Caudate nucleus (tissue), 63 donors: ENCODE measurements at places on chromosomes 7 and 10.

DNA sequence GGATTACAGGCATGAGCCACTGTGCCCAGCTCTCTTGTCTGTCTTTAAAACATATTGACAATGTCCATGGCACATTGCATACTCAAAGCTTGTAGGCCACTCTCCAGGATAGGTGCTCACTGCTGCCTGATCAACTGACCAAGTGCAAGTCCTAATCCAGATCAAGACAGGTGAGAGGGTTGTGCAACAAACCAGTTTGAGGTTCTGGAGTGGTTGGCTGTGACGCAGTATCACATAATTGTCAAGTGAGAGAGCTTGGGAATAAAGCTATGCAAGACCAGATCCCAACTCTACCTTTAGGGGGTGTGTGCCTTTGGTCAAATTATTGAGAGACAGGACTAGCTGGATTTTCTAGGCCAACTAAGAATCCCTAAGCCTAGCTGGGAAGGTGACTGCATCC lies 43.0 kb upstream of the OPN4 start:
- no peak for DNase-seq

DNA sequence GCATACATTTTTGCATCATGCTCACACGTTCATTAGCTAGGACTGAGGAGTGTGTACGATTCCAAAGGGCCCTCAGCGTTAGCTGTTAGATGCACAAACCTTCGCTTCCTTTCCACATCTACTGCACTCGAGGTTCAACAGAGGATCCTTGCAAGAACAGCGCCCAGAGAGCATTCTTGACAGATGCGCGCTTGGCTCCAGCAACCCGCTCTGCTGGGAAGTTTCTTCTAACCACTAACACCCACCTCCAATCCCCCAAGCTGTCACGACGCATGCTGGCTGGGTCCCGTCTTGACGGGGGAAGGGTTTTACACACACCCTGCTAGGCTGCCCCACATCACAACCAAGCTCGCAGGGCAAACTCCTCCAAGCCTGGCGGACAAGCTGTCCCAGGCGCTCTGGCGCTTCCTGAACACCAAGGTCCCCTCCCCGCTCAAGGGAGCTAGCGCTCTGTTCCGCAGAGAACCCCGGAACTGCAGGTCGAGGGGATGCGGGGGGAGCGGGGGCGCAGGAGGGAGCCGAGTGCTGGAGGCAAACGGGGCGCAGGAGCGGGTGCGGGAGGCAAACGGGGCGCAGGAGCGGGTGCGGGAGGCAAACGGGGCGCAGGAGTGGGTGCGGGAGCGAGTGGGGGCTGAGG lies 653 bp upstream of the ADRB1 start:
- peak; percentile 37 for DNase-seq

DNA sequence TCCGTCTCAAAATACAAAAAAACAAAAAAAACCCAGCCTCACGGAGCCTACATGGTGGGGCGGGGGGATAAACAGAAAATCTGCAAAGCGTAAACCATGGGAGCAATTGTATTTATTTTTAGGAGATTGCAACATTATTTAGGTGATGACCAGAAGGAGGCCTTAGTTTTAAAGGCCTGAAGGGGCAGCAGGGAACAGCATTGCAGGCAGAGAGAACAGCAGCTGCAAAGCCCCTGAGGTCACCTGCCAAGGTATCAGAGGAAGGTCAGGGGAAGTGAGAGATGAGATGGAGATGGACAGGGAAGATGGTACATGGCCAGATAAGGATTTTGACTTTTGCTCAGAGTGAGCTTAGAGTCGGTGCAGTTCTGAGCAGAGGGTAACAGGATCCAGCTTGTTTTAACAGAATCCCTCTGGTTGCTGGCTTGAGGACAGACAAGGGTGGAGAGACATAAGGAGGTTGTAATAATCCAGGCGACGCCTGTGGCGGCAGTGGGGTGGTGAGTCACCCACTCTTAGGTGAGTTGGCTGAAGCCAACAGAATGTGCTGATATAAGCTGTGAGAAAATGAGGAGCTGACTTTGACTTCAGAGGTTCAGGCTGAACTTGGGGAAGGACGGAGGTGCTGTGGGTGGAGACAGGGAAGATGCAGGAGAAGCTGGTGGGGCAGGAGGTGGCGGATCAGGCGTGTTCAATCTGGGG lies 82.3 kb upstream of the GTF2I start:
- no peak for DNase-seq

DNA sequence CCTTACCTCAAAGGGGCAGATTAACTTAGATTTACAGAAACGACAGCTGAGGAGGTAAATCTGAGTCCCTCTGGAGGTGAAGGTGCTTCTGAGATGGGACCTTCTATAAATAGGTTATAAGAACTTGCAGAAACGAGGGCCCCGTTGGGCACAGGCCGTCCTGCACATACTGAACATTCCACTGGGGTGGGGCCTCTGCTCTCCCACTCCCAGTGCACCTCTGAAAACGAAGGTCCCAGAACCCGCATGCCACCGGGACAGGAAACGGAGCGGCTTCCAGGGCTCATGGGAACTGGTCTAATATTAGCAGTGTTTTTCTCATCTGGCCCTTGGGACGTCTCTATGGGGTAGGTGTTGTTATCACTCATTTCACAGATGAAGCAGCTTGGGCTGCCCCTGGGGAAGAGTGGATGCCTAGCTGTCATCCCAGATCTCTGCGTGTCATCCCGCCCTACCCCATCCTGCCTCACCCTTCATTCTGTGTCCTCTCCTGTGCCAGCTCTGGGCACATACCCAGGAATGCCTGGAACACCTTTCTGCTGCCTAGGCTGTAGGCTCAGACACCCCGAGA lies 19.6 kb downstream of the C10orf62 start:
- no peak for DNase-seq

DNA sequence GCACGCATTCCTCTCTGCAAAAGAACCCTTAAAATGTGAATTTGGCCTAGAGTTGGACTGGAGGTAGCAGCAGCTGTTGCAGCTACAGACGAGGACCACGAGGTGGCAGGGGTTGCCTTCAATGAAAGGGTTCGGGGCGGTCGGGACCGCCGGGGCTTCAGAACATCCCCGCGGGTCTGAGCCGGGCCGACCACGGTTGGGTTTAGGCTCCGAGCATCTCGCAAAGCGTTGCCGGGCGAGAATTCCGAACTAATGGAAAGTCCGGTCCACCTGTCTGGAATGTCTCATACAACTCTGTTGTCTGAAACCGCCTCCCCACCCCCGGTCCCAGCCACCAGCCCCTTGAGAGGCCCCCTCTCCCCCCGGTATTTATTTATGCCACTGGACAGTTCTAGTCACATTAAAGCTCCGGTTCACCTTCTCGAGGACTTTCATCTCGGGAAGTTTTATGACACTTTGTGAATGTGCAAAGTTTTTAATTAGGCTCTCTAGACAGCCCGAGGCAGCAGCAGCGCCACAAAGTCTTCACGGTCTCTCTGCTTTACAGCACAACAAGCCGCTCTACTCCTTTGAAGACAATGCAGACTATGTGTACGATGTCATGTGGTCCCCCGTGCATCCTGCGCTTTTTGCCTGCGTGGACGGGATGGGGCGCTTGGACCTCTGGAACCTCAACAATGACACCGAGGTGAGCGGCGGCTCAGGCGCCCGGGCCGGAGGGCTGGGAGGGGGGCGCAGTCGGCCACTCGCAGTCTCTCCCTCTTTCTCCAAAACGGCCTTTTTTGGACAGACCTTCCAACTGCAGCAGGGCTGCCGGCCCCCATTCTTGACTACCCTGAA lies 246.2 kb downstream of the SLC25A13 start:
- DNase-seq, result peak; percentile 64

- DNase-seq, result no peak
These were observed 5.4 kb upstream of the NUB1 start for GRCh38 chr7:151336027-151336708.

DNA sequence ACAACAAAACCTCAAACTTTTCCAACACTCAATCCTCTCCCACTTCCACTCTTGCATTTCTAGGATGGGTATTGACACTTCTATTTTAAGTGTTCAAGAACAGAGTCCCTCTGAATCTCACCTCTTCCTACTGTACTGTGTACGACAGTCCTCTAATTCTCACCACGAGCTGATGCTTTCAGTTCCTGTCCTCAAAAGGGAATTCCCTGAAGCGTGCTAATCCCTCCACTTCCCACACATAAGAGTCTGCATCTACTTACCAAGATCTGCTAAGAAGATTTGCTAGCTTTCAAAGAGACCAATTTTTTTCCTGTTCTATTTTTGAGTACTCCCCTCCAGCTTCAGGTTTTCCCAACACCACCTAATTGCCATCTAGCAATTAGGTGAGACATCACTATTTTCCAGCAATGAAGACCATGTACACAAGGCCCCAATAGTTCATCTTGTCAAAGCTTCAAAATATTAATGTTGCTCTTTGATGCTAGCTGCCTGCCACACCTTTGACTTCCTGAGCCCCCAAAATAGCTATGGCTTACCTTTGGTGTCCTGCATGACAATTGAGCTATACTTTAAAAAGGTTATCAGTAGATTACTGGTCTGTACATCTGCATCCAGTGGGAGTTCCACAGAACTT lies 54.4 kb downstream of the ARMH3 start:
- DNase-seq, result no peak

DNA sequence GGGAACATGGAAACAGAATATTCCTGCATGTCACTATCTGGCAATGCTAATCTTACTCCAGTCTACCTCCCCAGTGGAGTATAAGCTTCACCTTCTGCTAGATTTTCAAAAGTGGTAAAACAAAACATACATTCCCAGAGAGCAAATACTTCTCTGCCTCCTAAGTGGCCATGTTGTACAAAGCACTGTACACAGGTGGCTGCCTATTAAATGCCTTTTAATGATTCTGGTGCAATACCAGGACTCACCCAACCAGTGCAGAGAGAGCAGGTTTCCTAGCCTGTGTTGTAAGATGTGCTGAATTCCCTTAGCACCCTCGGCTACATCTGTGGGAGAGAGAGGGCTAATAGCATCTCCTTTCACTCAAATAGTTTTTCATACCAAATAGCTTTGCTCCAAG lies 684.3 kb upstream of the NRP1 start:
- no peak for DNase-seq

- no peak for DNase-seq
These were observed 16.3 kb downstream of the SLC13A1 start for GRCh38 chr7:123183431-123183830.

DNA sequence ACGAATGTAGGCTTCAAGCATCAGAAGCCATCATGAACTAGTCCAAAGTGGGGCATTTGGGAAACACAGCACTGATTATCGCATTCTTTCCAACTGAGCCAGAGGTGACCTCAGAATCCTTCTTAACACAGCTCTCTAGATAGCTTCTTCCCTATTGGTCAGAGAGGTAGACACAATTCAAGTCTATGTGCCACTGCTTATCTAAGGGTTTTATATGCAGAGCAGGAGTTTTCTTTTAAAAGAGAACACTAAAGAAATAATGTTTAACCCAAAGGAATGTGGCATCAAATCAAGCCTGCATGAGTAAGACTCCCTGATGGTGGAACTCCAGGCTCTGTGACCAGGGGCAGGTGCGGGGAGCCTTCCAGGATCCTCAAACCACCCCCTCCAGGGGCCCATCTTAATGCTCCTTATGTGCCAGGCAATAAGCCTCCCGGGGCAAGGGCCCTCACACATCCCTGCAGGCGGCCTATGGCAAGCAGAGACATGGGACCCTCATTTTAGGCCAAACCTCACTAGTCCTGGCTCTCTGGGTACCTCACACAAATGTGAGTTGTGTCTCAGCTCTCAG lies 13.8 kb downstream of the HSPA12A start:
- DNase-seq, result no peak

GRCh38 chr7:131210618-131211017 lies 117.1 kb upstream of the MKLN1 start:
- no peak for DNase-seq

DNA sequence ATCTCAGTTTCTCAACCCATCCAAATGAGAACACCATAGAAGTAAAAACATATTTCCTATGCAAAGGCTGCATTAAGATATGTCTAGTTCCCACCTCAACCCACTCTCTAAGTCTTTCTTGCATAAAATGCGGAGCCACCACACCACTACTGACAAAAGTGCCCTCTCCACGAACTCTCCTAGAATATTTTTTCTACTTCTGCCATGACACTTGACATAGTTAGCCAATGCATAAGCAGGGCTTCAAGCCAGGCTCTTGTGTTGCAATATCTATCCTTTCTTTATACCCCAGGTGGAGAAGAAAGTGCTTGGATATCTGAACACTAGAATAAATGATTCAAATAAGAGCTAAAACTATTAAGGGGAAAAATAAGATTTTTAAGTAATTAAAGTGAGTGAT lies 465.2 kb downstream of the NRG3 start:
- DNase-seq, result no peak

DNA sequence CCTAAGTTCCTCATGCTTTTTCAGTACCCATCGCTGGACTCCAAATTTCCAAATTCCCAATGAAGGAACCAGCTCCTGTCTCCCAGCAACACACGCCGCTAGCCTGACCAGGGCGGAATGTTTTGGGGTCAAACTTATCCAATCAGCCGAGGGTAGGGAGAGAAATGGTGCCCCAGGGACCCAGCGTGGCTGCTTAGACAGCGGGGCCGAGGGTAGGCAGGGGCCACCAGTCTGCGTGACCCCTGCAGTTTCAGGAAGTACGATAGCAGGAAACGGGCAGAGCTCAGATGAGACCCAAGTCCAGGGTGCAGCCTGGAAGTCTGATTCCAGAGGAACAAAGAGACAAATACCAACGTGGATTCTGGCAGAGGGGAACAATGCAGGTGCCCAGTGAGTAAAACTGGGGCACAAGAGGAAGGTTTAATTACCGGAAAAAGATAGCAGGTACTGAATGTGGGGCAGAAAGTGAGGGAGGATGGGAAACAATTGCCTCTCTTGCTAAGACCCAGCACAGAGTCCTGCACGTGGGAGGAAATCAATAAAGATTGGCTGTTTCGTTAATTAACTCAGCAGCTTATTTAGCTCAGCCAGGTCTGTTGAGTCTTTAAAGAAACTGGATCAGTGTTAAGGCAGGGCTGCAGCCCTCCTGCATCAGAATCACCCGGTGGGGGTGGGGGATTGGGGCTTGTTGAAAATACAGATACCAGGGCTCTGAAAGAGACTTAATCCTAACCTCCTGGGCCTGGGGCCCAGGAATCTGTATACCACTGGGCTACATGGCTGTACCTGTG lies 50.4 kb upstream of the NFE2L3 start:
- no peak for DNase-seq

DNA sequence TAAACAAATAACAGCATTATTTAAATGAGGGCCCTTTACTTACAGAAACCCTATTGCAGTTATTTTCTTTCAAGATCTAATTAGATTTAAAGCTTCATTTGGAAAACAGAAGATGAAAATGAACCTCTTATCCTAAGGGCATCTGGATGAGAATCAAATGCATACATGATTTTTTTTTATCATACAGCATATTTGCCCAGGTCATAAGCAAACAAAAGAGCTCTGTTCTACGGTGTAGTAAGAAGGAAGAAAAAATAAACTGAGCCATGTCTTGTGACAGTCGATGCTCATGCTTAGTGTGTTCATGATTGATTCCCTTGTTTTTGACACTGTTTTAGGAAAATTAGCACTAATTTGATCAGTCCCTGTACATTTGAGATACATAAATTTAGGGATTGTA lies 202.6 kb upstream of the RNF32 start:
- DNase-seq, result no peak

GRCh38 chr10:86229811-86230556 lies 136.6 kb downstream of the GRID1 start:
- DNase-seq, result no peak
